IPS DF 6.9 (cell line): ENCODE measurements at places on chromosomes 6 and 20.

GRCh38 chr20:62765021-62765420 is 31.3 kb upstream of the MRGBP start:
- DNase-seq, result no peak

DNA sequence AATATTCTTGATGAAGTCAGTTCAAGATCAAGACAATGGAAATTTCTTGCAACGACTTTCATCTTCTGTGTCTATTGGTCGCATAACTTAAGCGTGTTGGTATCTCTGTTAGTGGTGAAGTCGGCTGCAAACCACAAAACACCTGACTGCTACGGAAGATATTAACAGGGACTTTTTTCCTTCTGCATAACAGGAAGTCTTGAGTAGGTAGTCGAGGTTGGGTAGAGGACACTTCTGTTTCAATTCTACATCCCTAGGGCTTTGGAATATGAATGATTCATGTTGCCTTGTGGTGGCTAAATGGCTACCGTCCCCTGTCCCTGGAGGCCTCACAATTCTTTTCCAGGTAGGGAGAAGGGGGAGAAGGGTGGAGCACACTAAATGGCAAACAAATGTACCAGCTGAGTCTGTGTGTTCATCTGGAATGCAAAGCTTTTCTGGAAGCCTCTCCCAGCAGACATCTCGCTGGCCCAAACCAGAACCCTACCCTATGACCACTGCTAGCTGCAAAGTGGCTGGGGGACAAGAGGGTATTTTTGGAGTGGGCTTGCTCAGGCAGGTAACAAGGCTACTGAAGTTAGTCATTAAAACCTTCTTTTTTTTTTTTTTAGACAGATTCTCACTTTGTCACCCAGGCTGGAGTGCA is 34.6 kb upstream of the NKX2-2 start:
- DNase-seq, result no peak

DNA sequence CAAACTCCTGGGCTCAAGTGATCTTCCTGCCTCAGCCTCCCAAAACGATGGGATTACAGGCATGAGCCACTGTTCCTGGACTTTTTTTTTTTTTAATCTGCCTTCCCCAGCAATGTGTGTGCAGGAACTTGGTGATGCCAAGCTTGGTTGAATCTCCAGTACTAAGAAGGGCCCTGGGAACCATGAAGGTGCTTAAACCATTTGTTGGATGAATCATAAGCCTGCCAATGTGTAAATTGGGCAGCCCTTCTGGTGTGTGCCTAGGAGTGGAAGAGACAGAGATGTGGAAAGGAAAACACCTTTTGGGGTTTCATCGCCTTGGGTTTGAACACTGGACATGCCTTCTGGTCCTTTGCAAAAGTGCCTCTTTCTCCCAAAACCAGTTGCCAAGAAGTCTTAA is 7.1 kb upstream of the SPO11 start:
- no peak for DNase-seq

GRCh38 chr6:128676456-128676855 is 156.1 kb upstream of the PTPRK start:
- DNase-seq, result no peak

DNA sequence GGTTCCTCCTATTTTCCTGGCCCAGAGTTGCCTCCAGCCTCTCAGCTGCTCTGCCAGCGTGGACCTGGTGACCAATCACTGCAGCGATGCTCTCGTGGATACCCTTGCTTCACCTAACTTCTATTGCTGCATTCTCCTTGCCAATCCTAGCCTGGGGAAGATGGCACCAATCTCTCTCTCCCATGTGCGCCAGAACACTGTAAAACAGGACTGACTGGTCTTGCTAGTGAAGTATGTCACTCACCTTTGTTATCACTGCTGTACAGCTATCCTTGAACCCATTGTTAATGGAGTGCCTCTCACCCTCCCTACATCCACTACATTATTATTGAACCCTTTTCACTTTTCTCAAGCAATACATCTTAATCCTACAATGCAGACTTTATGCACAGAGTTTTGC is 80.1 kb downstream of the LYRM4 start:
- DNase-seq, result no peak

- DNase-seq, result no peak
Measured at GRCh38 chr6:159997498-159998101, 28.7 kb downstream of the IGF2R start.

DNA sequence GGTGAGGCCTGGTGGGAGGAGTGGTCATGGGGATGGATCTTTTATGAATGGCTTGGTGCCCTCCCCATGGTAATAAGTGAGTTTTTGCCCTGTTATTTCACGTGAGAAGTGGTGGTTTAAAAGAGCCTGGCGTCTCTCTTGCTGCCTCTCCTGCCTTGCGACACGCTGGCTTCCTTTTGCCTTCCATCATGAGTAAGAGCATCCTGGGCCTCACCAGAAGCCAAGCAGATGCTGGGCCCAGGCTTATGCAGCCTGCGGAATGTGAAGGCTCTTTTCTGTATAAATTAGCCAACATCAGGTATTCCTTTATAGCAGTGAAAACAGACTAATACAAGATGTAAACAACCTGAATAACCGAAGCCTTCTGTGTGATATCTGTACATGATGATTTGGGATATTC is 27.6 kb downstream of the VTA1 start:
- DNase-seq, result no peak
